Lung (tissue), 17 donors: ENCODE measurements at places on chromosomes 4 and X. TPM values are rescaled to one million over a fixed set of nuclear protein-coding genes. Genes with fewer than 3 reads are reported as not detected.
A peak's percentile ranks its signal among the peaks of the same experiment; 100 is the strongest.

DNA sequence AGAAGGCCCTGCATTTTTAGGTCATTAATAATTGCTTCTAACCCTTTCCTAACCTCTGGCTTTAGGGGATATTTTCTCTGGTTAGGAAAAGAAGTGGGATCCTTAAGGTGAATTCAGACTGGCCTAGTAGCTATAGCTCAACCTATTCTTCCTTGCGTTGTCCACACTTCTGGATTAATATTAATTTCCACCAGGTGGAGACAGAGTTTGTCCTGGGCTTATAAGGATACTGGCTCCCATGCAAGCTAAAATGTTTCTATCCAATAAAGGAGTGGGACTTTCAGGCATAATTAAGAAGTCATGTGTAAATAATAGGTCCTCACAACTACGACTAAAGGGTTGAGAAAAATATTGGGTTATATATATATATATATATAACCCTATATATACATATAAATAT, 860.0 kb upstream of the POU3F4 start:
- H3K27ac ChIP-seq, result no peak overlapping the region
- H3K36me3 ChIP-seq, result no peaks in the 10 kb centered on the region
- H3K4me3 ChIP-seq, result no peak overlapping the region
- no peaks in the 10 kb centered on the region for H3K4me1 ChIP-seq
- DNase-seq, result peak; percentile 13

The SLC38A5 gene
- 15.2 TPM for total RNA-seq

GRCh38 chr4:180665994-180666824, 1577.0 kb upstream of the TENM3 start:
- H3K27ac ChIP-seq, result no peak overlapping the region
- H3K27me3 ChIP-seq, result no peaks in the 10 kb centered on the region
- no peaks in the 10 kb centered on the region for H3K4me1 ChIP-seq
- H3K4me3 ChIP-seq, result no peak overlapping the region
- H3K36me3 ChIP-seq, result no peaks in the 10 kb centered on the region

DNA sequence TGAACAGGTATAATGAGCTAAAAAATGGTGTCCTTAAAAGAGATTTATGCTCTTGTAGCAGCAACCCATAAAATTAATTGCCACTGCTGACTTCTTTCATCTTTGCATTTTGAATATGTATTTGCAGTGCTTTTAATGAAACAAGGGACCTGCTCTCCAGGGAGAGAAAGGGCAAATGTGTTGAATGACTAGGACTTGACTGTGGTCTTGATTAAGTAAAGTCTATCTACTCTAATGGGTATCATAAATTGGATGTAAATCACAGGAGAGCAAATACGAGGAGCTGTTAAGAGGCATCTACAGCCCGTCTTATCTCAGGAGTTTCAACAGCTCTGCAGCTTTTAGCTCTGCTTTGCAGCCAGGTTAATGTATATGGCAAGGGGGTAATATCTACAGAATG, 216.4 kb downstream of the PALLD start:
- H3K27ac ChIP-seq, result no peak overlapping the region
- H3K36me3 ChIP-seq, result no peaks in the 10 kb centered on the region
- peaks cover 9% of the 10 kb centered on the region for H3K4me1 ChIP-seq
- no peak overlapping the region for H3K4me3 ChIP-seq
- H3K27me3 ChIP-seq, result peaks cover 5% of the 10 kb centered on the region

DNA sequence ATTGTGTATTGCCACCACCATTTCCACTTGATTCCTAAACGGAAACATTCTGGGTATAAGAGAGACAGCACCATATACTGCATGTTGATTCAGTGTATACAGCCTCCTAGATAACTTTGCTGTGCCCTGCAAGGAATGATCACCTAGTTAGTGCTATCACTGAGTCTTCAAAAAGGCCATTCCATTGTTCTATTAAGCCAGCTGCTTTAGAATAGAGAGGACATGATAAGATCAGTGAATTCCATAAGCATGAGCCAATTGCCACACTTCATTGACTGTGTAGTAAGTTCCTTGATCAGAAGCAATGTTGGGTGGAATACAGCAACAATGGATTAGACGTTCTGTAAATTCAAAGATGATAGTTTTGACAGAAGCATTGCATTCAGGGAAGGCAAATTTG, 1047.3 kb downstream of the PCDH18 start:
- H3K27ac ChIP-seq, result no peak overlapping the region
- H3K4me3 ChIP-seq, result no peak overlapping the region
- no peaks in the 10 kb centered on the region for H3K36me3 ChIP-seq

The SYTL4 gene
- total RNA-seq, result 5.6 TPM

GRCh38 chr4:13920111-13920875, 292.8 kb upstream of the BOD1L1 start:
- no peaks in the 10 kb centered on the region for H3K27me3 ChIP-seq
- no peak overlapping the region for H3K4me3 ChIP-seq
- no peaks in the 10 kb centered on the region for H3K36me3 ChIP-seq

DNA sequence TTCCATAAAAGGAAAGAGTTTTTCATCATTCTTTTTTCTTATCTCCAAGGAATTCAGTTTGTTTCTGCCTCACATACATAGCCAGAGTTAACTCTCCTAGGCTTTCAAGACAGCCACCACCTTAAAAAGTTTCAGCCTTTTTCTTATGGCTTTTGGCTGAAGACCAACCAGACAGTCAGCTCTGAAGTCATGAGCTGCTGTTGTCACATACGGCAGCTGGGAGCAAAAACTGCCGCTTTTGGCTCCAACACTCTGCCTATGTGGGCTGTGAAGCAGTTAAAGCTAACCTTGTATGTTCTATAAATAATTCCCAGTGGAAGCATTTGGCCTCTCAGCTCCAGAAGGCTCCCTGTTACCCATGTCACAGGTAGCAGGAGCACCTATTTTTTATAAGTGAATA, 104.1 kb downstream of the KLHL4 start:
- no peak overlapping the region for H3K4me3 ChIP-seq
- no peaks in the 10 kb centered on the region for H3K36me3 ChIP-seq
- peaks cover 4% of the 10 kb centered on the region for H3K4me1 ChIP-seq

DNA sequence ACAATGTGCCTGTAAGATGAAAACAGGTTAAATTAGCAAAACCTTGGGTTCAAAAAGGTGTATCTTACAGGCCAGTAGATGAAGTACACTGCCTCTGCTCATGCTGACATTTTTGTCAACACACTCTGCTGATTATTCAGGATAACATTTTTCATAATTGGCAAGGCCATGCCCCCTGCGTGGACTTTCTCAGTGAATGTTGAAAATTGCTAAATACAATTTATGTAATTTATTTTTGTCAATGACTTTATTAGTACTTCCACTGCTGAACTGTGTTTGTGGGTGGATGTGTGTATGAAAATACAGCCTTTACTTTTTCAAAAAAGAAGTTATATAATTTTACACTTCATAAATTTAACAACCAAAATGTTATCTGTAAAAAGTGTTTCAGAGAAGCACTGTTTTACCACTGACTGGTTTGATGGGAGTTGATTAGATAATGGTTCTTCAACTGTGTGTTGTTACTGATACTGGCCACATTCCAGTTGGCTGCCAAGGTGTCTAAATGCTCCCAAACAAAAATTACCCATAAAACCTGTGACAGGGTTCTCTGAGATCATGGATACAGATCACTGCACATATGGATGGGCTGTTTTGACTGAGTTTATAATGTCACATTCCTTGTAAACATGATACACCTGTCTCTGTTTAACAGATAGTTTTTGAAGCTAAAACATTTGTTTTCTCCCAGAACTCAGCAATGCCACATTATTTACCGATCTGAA, 151.9 kb upstream of the SLC7A11 start:
- no peak for DNase-seq
- no peaks in the 10 kb centered on the region for H3K27me3 ChIP-seq

The IL1RAPL2 gene
- total RNA-seq, result 2.0 TPM

GRCh38 chrX:68365341-68365740, 68.0 kb downstream of the OPHN1 start:
- peak; percentile 92 for DNase-seq
- no peaks in the 10 kb centered on the region for H3K4me1 ChIP-seq
- H3K36me3 ChIP-seq, result no peaks in the 10 kb centered on the region
- H3K4me3 ChIP-seq, result no peak overlapping the region
- no peaks in the 10 kb centered on the region for H3K27me3 ChIP-seq

The TIMM17B gene
- 21.0 TPM for total RNA-seq

The FAM149A gene
- total RNA-seq, result 14.4 TPM

DNA sequence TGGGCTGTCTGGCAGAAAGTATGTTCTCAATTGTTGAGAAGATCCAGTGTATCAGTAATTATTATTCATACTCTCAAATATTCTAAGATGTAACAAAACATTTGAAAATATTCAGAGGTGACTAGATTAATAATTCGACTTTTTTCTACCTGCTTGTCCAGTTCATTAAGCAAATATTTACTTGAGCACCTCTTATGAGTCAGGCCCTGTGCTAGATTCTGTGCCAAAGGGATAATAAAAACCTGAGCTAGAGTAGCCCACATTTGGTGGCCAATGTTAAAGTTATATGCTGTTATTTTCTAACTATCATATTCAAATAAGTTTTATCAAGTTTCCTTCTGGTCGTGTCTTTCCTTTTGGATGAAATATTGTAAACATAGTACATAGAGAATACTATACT, 58.5 kb downstream of the ARHGAP10 start:
- H3K36me3 ChIP-seq, result no peaks in the 10 kb centered on the region
- H3K27me3 ChIP-seq, result no peaks in the 10 kb centered on the region
- peaks cover 23% of the 10 kb centered on the region for H3K4me1 ChIP-seq
- H3K4me3 ChIP-seq, result no peak overlapping the region
- H3K27ac ChIP-seq, result no peak overlapping the region

The RNF212 gene
- total RNA-seq, result 4.5 TPM

- no peak overlapping the region for H3K27ac ChIP-seq
- no peaks in the 10 kb centered on the region for H3K36me3 ChIP-seq
- no peaks in the 10 kb centered on the region for H3K4me1 ChIP-seq
- no peaks in the 10 kb centered on the region for H3K27me3 ChIP-seq
- H3K4me3 ChIP-seq, result no peak overlapping the region
- no peak for DNase-seq
Observed at GRCh38 chr4:45043911-45044310, 317.6 kb upstream of the GNPDA2 start.

- DNase-seq, result peak; percentile 53
- no peaks in the 10 kb centered on the region for H3K36me3 ChIP-seq
- no peaks in the 10 kb centered on the region for H3K27me3 ChIP-seq
- H3K27ac ChIP-seq, result no peak overlapping the region
- no peak overlapping the region for H3K4me3 ChIP-seq
Observed at GRCh38 chr4:99207911-99208718, 10.9 kb downstream of the ADH6 start.

The MOB1B gene
- 51.0 TPM for total RNA-seq

The TRIM61 gene
- 1.4 TPM for total RNA-seq

GRCh38 chr4:46999566-46999965, 6.2 kb upstream of the GABRA4 start:
- H3K27ac ChIP-seq, result no peak overlapping the region
- no peaks in the 10 kb centered on the region for H3K36me3 ChIP-seq
- H3K4me1 ChIP-seq, result peaks cover 4% of the 10 kb centered on the region
- peaks cover 24% of the 10 kb centered on the region for H3K27me3 ChIP-seq
- no peak overlapping the region for H3K4me3 ChIP-seq
- peak; percentile 71 for DNase-seq

The PAGE5 gene
- not detected for total RNA-seq

DNA sequence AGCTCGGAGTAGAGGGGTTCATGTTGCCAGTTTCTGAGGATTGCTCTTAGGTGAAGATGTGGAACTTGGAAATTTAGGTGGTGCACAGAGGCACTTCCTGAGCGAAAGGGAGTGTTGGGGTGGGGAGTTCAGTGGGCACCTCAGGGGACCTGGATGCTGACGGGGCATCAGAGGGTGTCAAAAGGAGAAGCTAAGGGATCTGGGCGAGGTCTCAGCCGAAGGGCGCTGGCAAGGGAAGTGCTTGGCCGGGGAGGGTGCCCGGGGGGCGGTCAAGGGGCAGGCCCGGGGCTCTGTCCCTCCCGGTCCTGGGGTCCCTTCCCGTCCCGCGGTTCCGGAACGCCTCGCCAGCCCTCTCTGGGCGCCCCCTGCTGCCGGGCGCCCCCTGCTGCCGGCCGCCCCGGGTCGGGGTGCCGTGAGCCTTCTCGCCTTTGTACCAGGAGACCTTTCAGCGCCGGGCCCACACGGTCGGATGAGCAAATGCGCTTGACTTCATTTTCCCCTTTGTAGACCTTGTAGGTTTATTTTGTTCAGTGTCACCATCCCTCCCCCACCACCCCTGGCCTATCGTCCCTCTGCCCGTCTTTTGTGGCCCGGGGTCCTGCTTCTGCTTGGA, 3.0 kb upstream of the PHOX2B start:
- H3K4me3 ChIP-seq, result no peak overlapping the region
- H3K36me3 ChIP-seq, result no peaks in the 10 kb centered on the region
- H3K27me3 ChIP-seq, result peaks cover 99% of the 10 kb centered on the region
- peaks cover 5% of the 10 kb centered on the region for H3K4me1 ChIP-seq
- no peak for DNase-seq

The CENPVL1 gene
- not detected for total RNA-seq

GRCh38 chr4:163614866-163615265, 120.4 kb downstream of the TMA16 start:
- no peak overlapping the region for H3K27ac ChIP-seq
- DNase-seq, result no peak
